Activated CD4-positive, alpha-beta T cell treated with anti-CD3 and anti-CD28 coated beads, Interleukin-2, amount 50 U/mL, for 48 hours (primary cell): ENCODE measurements at places on chromosomes 6 and 20.

DNA sequence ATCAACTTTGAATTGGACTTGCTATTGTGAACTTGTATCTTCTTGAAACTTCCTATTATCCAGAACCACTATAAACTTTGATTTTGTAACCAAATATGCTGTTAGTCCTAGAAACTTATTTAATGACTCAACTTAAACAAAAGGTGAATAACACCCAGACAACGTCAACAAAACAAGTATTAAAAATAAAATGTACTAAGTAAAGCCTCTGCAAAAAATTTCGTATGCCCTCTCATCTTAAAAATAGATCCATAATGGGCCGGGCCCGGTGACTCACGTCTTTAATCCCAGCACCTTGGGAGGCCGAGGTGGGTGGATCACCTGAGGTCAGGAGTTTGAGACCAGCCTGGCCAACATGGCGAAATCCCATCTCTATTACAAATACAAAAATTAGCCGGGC is 401.7 kb downstream of the ESR1 start:
- DNase-seq: no peak

DNA sequence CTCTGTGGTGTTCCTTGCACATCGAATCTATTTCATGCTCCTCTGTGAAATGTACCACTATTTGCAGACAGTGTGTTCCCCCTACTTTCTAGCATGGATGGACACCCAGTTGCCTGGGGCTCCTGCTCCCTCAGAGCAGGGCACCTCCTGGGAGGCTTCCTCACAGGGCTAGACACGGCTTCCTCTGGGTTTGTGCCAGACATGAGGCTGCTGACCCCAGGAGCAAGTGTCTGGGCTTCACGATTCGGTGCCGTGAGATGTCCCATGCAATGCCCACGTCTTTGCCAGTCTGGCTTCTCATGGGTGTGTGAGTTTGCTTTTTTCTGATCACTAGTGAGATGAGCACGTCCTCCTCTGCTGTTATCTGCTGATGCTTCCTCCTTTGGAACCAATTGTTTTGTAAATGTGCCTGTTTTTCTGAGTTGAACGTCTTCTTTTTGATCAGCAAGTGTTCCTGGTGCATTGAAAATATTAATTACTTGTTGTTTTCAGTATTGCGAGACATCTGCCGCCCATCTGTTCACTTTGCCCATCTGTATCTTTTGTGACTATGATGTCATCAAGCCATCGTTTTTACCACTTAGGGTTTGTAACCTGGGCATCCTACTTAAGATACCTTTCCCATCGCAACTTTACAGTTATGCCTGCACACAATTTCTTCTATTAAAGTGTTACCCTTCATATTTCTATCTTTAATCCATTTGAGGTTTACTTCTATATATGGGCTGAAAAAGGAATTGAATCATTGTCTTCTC is 92.0 kb downstream of the TTLL2 start:
- no peak for DNase-seq

DNA sequence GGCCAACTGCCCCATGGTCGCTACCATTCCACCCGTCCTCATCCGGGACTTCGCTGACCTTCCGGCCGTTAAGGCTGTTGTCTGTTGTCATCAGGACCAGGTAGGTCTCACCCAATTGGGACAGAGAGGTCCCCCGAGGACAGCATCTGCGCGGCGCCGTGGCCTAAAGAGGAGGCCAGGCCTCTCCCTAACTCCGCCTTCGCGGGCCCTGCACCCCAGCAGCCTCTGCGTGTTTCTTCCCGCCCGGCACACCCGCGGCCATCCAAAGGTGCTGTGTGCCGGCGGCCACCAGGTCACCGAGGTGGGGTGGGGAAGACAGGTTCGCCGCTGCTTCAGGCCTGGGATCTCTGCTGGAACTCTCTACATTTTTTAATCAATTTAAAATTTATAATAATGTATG is 9.0 kb downstream of the OR2W1 start:
- DNase-seq: no peak

DNA sequence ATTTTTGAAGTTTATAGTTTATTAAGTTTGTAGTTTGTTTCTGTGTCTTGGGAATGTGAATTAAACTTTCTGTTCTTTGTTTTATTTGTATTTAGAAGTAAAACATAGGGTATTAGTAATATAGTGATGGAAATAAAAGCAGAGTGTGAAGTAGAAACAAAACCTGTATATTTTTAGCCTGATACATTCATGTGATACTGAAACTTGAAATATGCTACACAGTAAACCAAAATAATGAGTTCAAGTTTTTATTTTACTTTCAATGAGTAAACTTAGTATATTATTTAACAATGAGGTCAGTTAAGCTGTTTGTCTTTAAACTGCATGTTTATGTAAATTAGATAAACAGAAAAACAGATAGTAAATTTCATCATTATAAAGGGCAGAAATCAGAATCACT is 1592.6 kb downstream of the GRIK2 start:
- DNase-seq: no peak

GRCh38 chr6:151213352-151213751 is 26.4 kb upstream of the AKAP12 start:
- DNase-seq: no peak

DNA sequence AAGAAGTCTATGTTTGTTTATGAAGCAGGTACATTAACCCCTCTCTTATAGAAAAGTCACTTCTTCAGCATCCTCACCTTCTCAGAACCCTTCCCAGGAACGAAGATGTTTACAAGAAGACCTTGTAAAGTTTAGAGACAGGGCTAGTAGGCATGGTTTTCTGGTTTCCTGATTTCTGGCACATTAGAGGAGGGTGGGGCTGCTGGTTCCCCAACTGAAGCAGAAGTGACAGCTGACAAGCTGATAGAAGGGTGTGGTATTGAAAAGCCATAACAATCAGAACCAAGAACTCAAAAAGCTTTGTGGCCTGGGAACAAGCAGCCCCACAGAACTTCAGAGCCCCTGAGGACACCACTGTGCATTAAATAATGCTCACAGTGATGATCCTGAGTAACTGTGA is 91.2 kb downstream of the RTN4IP1 start:
- no peak for DNase-seq

DNA sequence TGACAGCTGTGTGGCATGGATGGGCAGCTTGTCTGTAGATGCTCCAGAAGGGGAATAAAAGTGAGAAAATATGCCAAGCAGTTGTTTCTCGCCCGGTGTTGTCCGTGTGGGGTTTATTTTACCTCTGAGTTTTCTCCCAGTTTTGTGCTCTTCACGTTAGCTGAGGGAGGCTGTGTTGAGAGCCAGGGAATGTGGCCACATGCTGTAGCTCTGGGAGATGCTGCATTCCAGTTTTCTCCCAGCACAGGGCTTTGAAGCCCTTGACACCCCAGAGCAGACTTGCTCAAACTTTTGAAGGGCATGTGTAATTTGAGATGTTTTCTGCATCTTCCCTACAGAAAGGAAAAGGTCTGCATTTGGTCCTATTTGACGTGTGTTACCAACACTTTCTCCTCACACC is 67.7 kb downstream of the RREB1 start:
- no peak for DNase-seq

- no peak for DNase-seq
These were observed 46.3 kb downstream of the TULP4 start for GRCh38 chr6:158358450-158359077.

DNA sequence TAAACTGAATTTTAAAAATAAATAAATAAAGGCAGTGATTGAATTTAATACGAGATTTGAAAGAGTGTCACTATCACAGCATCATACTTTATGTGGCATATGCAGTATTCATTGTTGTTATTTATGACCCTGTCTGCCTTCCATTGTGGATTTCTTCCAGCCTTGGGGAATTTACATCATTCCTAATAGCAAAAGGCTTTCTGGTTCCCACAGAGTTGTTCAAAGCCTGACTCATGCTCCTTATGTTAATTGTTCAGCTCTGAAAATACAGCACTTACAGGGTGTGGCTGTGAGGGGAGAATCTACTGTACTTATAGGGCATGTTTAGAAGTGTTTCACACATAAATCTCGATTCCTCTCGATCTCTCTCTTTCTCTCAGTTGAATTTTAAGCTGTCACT is 54.4 kb downstream of the JAG1 start:
- DNase-seq: no peak

DNA sequence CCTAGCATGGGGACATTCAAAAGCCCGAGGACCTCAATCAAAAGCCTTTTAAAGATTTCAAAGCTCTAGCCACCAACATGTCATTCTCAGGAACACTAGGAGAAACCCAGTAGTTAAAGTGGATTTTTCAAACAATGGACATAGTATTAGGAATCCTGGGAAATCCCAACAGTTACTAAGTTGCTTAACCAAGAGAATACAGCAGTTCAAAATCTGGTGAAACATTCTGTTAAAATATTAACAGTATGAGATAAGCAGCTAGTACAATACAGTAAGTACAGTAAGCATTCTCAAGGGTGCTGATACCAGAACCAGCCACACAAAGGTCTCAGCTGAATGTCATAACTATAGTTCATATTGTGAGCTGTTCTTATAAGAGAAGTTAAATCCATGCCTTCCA is 68.6 kb downstream of the CDK19 start:
- no peak for DNase-seq

DNA sequence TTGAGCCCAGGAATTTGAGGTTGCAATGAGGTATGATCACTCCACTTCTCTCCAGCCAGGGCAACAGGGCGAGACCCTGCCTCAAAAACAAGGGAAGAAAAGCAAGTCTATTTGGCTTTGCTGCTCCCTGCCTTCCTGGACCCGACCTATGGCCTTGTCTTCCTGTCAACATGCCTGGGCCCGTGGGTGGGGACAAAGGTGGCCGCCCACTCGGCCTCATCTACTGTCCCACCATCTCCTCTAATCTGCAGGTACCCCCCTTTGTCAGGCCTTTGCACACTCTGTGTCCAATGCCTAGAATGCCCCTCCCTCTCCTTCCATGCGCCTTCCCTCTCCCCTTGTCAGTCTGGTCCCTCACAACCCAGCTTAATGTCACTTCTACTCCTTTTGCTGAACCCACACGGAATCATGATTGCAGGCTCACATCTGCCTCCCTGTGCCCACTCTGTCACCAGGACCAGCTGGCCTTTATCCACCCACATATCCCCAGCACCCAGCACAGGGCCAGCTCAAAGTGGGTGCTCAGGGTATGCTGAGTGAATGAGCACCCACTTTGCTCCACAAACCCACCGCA is 40.3 kb downstream of the MDFI start:
- DNase-seq: no peak

DNA sequence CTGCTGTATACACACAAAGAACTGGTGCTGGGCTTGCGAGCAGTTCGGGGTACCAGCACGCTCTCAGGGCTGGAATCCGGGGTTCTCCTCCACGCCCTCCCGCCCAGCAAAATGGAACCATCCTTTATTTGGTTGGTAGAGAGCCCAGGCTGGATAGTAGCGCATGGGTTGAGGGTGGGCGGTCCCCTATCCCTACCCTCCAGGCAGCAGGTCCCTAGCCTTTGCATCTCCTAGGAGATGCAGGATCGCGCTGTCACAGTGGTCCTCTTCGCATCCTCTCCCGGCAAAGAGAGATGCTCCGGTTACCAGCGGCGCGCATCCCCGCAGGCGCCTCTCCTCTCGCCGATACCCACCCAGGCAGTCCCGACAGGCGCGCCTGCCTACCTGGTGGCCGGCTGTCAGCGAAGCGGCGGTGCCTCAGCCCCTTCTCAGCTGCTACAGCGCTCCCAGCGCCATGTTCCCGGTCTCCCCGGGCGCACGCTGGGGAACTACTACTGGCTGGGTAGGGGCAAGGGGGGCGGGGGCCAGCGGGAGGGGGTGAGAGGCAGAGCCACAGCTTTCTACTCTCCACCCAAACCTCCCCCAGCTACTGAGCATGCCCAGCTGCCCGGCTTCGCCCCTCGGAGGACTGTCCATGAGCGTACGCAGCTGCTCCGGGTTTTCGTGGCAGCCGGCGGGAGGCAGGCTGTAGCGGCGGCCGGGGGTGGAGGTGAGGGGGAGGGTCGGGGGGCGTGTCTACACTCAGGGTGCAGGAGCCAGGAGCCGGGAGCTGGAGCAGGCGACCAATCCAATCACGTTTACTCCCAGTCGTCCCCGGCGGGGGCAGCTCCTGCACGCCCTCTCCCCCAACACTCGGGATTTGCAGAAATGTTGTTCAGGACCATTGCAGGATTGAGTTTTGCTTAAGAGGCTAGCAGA is at the start of gene PAK5:
Gene PAK5 (minus strand): TSS at position 699 of the 918 bp plus-strand sequence. CDS start 194,748 bp downstream, outside the sequence.
- DNase-seq: no peak

GRCh38 chr6:7235712-7236305 is 77.2 kb downstream of the SSR1 start:
- no peak for DNase-seq

- DNase-seq: no peak
These were observed 52.2 kb downstream of the ZMYND8 start for GRCh38 chr20:47304287-47304686.

- DNase-seq: no peak
These were observed 89.4 kb downstream of the PDE10A start for GRCh38 chr6:165573671-165574070.

DNA sequence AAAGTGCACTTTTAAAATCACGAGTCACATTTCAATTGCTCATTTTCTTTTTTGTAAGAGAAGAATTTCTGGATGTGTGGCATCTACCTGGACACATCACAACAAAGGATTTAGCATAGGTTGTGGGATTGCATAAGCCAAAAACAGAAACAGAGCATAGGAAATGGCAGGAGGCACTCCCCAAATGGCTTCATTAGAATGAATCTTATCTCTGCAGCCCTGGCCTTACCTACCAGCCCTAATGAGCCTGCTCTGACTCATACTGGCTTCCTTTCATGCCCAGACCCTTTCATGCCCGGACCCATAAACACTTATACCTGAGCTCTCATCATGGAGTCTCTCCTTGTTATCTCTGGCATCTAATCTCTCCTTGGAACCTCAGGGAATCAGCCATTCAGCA is 23.9 kb upstream of the SPTLC3 start:
- DNase-seq: no peak

GRCh38 chr6:104320896-104321295 is 538.8 kb downstream of the HACE1 start:
- no peak for DNase-seq

GRCh38 chr20:41135888-41136679 is 1.3 kb upstream of the PLCG1 start:
- no peak for DNase-seq

DNA sequence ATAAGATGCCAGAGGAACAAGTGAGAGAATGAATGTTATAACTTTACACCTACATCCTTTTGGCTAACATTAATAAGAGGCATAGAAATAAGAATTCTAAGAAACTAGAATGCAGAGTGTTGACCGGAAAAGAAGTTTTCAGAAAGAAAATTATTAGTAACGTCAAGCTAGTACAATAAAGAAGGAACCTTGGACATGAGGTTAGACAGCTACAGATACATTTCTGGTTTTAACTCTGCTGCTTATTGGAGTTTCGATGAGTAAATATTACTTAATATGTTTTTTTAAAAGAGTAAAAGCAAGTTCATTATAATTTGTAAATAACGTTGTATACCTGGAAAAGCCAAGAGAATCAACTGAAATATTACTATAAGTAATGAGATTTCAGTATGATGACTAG is 22.7 kb downstream of the TAB2 start:
- DNase-seq: no peak

GRCh38 chr6:150991487-150991886 is 126.0 kb downstream of the MTHFD1L start:
- DNase-seq: no peak

- no peak for DNase-seq
These were observed 90.8 kb upstream of the ELOVL5 start for GRCh38 chr6:53439556-53439955.
